ENCODE measurements at places on chromosomes 6 and 20.

- no peak for DNase-seq
These were observed 516.8 kb upstream of the MARCKS start for GRCh38 chr6:113340371-113340770.

DNA sequence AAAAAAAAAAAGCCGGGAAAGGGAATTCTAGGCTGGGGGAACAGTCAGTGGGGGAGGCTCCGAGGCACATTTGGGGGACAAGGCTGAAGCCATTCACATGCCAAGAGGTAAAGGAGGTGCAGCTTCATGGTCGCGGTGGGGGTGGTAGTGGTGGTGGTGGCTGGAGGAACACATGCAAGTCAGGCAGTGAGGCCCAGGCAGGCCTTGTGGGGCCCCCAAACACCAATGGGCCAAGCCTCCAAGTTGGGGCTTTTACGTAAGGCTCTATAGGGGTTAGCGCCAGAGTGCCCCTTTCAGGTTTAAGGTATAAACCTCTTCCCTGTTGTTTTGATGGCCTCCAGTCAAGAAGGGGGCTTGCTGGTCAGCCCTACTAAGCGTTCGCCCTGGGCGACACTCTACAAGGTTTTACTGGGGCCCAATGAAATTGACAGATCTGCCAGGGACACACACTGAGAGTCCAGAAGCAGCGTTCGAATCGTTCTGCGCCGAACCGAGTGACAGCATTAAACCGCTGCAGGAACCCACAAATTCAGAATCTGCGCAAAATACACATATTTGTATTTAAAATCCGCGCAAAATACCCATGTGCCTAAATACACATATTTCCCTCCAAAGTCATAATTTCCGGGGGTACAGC is 818 bp upstream of the AP5S1 start:
- no peak for DNase-seq

DNA sequence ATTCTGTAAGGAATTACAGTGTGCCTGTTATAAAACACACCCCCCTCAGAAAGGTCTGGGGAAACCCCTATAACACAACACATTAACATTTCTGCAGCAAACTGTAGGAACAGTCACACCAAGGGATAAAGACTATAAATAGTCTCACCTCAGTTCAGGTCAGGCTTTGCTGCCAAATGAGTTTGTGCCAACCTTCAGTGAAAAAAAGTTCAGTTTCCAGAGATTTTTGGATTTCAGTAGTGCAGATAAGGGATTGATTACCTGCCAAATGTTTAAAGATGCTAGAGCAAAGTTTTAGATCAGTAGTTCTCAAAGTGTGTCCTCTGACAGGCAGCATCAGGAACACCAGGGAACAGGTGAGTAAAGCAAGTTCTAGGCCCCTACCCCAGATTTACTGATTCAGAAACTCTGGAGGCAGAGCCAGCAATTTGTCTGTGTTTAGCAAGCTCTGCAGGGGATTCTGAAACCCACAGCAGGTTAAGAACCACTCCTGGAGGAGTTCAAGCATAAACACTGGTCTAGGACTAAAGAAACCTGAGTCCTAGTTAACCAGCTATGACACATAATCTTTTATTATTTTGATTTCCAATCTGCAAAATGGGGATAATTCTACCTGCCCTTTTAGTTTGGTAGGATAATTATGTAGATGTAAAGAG is 111.0 kb downstream of the RCAN2 start:
- no peak for DNase-seq

- no peak for DNase-seq
These were observed 23.6 kb upstream of the SLC4A11 start for GRCh38 chr20:3262566-3262965.

DNA sequence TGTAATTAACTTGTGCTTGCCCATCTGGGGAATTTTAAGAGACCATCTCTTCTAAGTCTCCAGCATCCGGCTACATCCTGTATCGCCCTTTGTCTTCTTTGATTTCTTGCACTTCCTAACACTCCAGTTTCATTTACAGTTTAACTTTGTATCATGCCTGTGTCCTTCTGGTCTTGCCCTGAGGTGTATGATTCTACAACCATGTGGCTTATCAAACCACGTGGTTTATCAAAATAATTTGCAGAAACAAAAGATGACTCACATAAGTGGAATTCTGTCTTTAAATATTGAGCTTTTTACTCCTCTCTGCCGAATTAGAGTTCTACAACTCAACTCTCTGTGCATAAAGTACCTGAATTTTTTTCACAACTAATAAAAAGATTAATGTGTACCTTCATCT is 580.7 kb downstream of the KIF16B start:
- no peak for DNase-seq

- no peak for DNase-seq
These were observed 15.7 kb upstream of the IGF2R start for GRCh38 chr6:159953091-159953601.

- no peak for DNase-seq
These were observed 163.4 kb upstream of the SLC24A3 start for GRCh38 chr20:19048995-19049501.

DNA sequence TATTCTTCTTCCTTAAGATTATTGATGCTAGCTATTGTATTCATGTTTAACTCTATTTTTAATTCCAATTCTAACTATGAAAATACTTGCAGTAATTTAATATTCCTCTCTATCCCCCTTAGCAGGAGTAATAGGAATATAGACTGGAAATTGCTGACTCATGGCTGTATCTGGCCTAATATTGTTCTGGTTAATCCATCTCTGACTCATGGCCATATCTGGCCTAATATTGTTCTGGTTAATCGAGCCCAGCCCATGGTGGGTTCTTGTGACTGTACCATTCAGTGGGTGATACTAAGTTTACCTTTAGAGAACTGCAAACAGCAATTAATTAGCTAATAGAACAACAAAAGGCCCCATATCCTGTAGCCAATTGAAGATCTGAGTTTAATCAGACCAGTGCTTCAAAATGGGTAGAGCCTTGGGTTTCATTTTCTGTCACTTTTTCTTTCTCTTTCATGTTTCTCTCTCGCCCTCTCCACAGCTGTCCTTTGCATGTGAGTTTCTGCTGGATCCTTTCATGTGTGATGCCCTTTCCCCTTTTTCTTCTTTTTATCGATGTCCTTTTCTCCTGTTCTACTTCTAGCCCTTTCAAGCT is 50.6 kb downstream of the SLC22A3 start:
- no peak for DNase-seq

DNA sequence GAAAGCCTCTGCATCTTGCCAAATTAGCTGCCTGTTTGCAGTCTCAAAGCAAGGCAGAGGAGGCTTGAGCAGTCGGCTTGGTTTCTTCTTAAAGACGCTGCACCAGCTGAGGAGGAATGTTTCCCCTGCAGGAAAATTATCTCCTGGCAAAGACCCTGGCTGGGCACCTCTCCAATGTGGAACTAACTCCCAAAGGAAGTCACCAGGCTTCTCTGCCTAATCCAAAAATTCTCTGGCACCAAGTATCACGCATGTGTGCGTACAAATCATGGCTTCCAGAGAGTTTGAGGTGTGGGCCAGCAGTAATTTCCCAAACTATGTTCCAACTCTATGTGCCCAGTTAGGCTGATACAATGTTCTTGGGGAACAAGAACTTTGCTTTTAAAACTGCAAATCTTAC is 176.2 kb downstream of the KIF16B start:
- DNase-seq: no peak

GRCh38 chr20:34644345-34644744 is 32.5 kb downstream of the PIGU start:
- DNase-seq: no peak

All from stimulated activated CD8-positive, alpha-beta memory T cell treated with anti-CD3 and anti-CD28 coated beads, Interleukin-2, amount 100 ng/mL, for 1 hour (primary cell).